ENCODE measurements at places on chromosomes 7 and 10.

DNA sequence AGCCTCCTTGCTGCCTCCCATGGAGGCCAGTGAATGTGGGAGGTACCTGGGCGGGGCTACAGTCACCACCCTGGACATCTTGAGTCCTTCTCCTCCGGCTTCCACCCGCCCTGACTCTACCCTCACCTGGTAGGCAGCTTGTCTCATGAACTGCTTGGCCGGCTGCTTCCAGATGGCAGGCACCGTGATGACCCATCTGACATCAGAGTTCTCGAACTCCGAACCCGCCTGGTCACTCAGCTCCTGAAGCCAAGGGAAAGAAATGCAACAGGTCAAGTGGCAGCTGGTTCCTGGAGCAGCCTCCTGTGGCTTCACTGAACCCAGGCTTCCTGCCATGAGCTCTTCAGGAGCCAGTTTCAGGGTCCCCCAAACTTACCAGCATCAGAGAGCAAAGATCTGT, 50.1 kb downstream of the HSPA12A start:
- DNase-seq = no peak

DNA sequence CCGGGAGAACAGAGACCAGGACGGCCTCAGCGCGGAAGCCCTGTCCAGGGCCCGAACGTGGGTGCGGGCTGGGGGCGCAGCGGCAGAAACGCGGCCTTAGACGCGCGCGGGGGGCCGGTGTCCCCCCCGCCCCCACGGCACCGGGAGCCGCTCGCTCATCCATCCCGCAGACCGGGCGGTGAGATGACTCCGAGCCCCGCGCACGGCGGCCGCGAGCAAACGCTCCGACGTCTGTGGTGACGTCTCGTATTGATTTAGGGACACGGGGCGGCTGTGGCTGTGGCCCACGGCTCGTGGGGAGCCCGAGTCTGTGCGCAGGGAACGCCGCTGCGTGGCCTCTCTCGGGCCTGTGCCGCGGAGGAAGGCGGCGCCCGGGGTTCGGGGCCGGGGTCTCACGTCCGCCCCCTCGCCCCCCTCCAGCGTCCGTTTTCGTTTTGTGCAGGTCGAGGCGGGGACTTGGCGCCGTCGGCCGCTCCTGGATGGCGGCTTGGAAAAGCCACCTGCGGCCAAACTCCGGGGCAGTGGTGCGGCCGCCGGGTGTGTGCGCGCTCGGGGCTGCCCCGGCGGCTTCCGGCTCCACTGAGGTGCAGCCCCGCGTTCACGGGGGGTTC, 1.0 kb upstream of the NKX6-2 start:
- no peak for DNase-seq

DNA sequence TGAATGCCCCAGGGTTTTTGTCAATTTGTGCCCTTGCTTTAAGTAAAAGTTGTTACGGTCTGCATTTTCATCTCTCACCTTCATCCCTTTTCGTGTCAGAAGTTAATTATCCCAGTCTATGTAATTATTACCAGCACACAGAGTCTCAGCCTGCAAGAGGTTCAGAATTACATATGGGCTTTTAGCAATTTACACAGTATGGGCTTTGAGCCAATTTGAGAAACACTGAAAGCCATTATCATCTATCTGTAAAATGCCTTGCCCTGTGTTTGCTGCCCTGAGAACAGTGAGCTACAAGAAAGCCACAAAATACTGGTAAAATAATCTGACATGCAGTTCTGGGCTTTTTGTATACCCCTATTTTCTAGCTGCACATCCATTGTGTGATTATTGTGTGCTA, 125.6 kb upstream of the STEAP4 start:
- no peak for DNase-seq

- DNase-seq = no peak
These were observed 199.1 kb upstream of the AHR start for GRCh38 chr7:17099083-17099973.

DNA sequence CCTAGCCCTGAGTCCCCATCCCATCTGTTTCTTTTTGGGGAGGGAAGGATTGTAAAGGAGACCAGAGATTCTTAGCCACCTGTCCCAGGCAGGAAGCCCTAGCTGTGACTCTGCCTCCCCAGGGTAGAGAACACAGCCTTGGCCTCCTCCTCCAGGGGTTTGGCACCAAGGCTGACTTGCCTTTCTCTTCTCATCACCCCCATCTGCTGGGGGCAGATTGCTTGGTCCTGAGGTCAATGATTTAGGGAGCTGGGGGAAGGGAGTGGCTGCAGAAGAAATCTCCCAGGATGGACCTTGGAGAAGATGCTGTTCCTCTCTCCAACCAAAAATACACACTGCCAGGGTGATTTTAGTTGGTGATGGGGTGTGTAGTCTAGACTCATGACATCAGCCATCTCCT, 2.6 kb upstream of the MNX1 start:
- DNase-seq = no peak

DNA sequence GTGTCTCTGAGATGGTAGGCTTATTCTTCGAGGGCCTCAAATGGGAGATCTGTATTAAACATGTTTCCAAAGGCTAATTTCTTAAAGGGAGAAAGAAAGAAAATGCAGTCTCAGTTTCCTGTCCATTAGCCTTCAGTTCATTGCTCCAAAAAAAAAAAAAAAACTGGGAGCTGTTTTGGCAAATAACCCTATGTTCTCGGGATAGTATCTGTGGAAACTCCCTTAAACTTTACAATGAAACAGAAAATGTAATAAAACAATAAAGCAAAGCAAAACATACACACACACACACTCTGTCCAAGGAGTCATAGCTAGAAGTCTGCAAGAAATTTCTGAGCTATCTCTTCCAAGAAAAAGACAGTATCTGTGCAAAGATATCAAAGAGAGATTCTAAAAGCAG, 172.5 kb upstream of the CELF2 start:
- DNase-seq = no peak
